CD4-positive, alpha-beta T cell treated with Interleukin-4 for 4 hours (primary cell): ENCODE measurements at places on chromosomes 13 and 19.

DNA sequence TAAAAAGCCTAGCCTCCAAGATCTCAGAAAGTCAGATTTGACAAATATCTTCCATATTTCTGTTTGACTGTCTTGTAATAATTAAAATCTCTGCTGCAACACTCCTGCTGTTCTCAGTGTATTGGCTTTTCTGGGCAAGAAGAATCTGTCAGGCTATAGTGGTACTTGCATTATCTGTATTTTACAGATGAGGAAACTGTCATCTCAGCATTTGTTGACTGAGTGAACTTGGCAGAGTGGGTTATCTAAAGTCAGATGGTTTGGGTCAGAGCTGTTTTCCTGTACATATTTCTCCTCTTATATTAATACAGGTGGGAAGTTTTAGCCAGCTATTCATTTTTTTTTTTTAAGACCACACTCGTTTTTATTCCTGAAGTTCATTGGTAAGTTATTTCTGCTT, 1378.2 kb upstream of the PCDH20 start:
- DNase-seq, result no peak

GRCh38 chr19:42697884-42698283, 42.4 kb downstream of the PSG3 start:
- no peak for DNase-seq

DNA sequence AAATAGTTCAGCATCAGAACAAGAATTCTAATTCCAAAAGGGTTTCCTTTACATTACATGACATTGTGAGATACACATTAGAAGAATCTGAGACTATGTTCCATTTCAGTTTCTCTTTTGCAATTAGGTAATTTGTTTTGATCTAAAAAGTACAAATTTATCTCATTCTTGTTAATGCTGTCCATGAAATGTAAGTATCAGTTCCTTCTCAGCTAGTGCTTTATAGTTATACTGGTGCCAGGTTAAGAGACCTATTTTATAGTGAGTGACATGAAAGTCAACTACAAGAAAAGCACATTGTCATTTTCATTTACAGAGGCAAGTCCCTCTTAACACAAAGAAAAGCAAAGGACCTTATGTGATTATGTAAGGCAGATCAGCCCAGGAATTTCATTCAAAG, 43.9 kb downstream of the RCBTB2 start:
- DNase-seq, result no peak

DNA sequence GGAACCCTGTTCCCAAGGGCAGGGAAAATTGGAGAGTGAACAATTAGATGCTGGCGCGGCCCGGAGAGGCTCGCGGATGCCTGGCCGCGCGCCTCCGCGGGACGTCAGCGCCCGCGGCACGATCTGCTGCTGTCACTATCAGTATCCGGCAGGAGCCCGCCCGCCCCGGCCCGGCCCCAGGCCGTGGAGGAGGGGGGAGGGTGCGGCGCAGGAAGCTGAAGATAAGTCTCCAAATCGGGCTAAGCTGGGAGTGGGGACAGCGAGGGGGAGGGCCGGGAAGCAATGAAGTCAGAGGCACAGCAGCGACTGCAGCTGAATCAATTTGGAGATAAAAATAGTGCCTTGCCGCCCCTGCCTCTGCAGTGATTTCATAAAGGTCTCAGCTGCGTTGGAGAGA, 441.5 kb upstream of the KLF12 start:
- DNase-seq, result peak; percentile 32

DNA sequence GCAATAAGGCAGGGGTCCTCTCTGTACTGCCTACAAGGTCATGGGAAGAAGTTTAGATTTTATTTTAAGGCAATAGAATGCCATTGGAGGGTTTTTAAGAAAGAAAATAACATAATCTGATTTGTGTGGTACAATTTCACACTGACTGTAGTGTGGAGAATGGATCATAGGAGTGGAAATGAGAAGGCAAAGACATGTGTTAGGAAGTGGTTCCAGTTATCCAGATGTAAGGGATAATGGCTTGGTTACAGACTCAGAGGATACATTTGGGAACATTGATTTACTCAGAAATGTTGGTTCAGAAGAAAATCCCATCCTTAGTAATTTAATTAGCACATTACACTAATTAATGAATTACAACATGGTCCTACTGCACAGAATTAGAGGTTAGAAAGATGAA, 788.2 kb downstream of the SLITRK5 start:
- no peak for DNase-seq

DNA sequence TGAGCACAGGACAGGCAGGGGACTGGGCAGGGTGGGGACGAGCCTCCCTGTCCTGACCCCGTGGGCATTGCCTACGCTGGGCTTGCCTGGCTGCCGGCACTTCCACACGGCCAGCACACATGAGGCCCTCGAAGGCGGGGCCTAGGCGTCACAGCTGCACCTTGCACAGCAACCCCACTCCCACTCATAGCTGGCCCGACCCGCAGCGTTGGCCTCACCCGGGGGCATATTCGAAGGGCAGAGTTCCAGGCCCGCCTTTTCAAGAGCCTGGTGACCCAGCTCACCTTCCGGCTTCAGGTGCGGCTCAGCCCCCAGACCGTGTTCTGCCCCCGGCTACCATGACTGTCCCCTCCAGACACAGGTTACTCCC, 16.9 kb upstream of the PROZ start:
- no peak for DNase-seq

DNA sequence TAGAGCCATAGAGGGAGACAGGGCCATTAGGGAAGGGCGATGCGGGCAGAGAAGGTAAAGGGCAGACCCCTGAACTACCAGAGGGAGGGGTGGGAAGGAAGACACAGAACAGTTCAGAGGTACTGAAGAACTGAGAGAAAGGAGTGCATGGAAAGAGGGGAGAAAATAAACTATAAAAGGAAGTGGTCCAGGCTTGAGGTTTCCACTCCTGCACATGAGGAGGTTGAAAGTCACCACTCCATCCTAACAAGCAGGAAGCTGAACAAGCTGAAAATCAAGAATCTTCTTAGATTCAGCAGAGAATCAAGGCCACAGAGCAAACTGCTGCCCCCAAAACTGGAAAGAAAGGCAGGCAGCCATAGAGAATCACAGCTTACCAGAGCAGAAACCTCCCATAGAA, 45.1 kb downstream of the MIPEP start:
- no peak for DNase-seq

- no peak for DNase-seq
These were observed 49.7 kb downstream of the CRTC1 start for GRCh38 chr19:18733196-18733647.

DNA sequence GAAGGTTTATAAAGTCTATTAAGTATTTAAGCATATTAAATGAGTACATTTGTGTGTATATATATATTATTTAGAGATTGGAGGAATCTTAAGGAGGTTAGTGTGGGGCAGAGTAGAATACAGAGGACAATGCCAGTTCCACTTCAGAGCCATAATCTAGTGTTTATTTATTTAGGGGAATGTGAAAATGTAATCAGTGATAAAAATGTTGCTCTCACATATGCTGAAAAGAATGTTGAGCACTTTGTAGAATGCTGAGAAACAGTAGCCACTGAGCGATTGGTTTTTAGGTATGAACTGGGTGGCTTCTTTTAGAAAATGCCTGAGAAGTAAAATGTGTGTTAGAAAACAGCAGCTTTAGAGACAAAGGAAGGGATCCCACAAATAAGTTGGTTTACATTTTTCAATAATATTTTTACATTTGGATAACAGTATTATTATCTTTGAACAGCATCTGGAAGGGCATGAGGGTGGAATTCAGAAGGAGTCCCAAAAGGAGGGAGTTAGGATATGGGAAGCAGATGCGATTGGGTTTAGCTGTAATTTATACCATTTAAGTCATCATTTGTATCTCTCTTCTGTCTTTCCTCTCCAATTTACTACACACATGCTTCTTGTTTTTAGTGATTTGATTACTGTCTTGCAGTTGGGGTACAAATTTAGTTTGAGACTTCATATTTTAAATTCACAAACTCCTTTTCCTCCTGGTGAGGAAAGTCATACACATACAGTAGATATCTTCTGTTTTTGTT, 68.6 kb downstream of the NDFIP2 start:
- DNase-seq, result no peak

DNA sequence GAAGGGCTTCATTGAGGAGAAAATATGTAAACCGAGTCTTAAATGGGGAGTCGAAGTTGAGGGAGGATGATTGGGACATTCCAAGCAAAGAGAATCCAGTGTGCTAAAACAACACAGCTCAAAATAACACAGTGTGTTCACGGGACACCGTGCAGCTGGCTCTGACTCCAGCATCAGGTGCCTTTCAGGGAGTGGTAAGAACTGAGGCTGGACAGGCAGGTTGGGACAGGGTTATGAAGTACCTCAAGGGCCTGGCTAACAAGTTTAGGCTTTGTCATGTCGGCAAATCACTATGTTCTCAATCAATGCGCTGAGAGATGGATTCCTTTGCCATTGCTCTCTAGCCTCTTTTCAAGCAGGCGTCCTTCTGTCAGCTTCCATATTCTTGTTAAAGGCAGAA, 27.5 kb upstream of the WDFY2 start:
- DNase-seq, result no peak

DNA sequence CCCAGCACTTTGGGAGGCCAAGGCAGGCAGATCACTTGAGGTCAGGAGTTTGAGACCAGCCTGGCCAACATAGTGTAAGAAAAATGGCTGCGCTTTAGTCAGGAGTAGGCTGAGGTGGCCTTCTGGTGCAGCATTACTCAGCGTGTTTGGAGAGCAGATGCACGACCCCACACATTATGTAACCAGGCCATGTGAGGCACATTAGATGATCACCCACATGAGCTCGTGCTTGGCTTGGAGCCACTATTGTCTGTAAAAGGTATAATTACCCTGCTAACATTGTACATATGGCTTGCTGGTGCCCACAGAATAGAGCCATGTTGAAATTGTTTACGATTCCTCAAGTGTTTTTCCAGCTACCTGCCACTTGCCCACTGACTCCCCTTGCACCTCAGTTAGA, 24.0 kb upstream of the SCEL start:
- no peak for DNase-seq

- no peak for DNase-seq
These were observed 7.8 kb upstream of the CLC start for GRCh38 chr19:39745643-39746042.

GRCh38 chr19:40270362-40271089, 14.6 kb downstream of the AKT2 start:
- DNase-seq, result no peak

DNA sequence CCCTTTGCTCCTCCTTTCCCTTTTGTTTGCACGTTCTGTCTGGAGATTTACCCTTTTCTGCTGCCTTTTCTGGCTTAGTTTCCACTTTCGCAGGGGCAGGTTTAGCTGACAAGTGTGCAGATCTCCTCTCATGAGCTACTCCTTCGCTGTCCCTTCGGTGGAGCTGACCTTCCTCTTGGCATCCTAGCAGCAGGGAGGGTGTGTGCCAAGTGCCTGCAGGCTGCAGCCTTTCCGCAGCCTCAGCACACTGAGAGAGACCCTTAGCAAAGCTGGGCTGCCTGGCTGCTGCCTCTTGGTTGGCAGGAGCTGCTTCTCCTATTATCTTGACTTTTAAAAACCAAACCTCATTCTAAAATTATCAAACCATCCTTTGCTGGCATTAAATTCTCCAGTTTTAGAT, 132.5 kb downstream of the DNAJC3 start:
- no peak for DNase-seq

DNA sequence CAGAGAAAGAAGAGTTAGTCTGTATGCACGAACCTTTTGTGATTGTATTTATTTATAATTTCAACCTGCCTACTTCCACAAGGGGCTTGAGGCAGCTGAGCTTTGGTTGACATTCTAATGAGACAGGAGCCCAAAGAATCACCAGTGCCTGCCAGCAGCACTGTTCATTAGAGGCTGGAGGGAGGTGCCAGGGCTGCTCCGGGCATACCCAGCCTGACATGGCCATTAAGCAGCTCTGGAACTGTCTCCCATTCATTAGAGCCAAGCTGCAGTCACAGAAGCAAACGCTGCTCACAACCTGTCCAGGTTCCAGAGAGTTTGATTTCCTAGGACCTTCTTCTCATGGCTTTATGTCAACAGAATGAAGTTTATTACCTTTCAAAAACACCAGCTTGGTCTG, 425.5 kb downstream of the RFC3 start:
- no peak for DNase-seq

GRCh38 chr13:27917121-27917947, 2.5 kb upstream of the PDX1 start:
- no peak for DNase-seq

GRCh38 chr19:29667901-29668341, 2.7 kb downstream of the PLEKHF1 start:
- peak; percentile 68 for DNase-seq

DNA sequence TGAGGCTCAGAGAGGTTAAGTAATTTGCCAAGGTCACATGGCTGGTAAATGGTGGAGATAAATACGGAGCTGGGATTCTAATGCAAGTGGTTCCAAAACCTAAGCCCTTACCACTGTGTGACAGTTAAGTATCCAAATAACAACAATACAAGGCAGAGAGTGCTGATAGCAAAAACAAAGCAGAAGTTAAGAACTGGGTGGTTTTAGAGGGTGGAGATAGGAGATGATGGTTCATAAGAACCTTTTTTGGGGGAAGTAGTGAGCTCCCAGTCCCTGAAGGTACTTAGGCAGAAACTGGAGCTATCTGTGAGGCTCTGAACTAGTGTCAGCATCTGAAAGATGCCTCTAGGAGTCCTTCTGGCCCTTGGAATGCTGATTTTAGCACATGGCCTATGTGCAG, 56.2 kb upstream of the UBE2L5 start:
- no peak for DNase-seq
